ENCODE measurements at places on chromosomes 6 and 20. TPM values are rescaled to one million over a fixed set of nuclear protein-coding genes. Genes with fewer than 3 reads are reported as not detected.

Gene RREB1
- 19.5 TPM for total RNA-seq

- no peak for DNase-seq
These were observed 95.1 kb downstream of the TPBG start for GRCh38 chr6:82458705-82459104.

GRCh38 chr20:41133709-41134361 lies 3.5 kb upstream of the PLCG1 start:
- no peak for DNase-seq

Gene ID1
- 23.3 TPM for total RNA-seq

DNA sequence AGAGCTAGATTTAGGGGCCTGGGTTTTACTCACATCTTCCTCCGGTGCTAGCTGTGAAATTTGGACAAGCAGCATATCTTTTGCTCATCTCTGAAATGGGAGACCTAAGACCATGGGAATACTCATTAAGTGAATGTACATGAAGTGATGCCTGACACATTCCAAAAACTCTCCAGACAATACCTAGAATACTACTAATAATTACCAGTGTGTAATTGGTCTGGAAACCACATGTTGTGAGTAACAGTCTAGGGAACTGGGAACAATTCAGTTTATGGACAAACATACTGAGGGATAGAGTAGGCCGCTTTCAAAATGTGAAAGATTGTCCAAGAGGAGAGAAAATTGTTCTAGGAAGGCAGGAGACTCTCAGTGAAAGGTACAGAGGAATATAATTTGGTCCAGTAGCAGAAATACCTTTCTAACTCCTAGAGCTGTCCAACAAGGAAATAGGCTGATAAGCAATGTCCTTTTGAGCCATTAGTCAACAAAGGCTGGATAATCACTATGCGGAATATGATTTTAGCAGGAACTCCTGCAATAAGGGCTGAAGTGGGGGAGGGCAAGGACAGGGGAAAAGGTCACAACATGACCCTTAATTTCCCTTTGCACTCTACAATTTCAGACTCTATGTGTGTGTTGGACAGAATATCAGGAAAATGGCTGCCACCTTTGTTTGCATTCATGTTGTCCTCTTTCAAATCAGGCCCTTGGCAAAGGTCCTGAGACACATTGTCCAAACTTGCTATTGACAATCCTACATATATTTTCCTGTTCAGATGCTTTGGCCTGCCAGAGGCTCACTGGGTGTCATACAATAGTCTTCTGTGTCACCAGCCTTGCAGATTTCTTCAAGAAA lies 315.4 kb downstream of the PLCB1 start:
- DNase-seq = no peak

DNA sequence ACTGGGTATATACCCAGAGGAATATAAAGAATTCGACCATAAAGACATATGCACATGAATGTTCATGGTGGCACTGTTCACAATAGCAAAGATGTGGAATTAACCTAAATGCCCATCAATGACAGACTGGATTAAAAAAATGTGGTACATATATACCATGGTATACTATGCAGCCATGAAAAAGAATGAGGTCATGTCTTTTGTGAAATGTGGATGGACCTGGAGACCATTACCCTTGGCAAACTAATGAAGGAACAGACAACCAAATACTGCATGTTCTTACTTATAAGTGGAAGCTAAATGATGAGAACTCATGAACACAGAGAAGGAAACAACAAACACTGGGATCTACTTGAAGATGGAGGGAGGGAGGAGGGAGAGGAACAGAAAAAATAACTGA lies 186.7 kb upstream of the SSTR4 start:
- no peak for DNase-seq

DNA sequence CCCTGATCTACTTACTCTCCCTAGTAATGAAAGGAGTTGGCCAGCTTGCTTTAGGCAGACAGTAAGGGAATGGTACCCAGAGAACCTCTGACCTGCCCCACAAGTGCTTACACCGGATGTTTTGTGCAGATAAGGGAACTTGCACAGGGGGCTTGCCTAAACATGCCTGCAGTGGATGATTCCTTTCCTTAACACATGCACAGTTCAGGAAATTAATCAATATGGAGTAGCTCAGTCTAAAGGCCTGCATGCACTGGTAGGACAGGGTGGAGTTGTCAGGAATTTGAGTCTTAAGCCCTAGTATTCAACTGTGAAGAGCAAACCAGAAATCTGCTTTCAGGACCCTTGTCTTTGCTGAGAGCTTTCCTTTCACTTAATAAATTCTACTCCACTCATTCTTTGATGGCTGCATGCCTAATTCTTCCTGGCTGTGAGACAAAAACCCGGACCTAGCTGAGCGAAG lies 3.9 kb upstream of the TRIM38 start:
- DNase-seq = no peak

DNA sequence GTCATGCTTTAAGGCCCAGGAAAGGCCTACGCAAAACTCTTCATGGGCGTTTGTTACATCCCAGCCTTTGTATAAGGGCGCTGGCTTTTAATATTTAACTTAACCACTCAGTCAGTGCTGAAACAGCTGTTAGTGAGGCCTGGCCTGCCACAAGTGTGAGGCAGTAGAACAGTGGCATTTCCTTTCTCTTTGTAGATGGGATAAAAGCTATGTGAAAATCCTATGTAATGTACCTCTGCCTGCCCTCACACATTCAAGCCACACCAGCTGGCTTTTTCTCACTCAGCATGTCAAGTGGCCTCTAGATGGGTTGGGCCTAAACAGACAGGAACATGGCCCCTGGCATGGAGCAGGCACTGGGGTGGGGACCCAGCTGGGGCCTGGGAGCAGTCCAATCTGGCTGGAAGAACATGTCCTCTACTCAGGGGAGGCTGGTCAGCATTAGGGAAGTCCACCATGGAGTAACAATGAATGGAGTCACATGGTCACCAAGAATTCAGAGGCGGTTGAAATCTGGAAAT lies 20.7 kb downstream of the CGA start:
- DNase-seq = no peak

- DNase-seq = no peak
These were observed 432.8 kb downstream of the GRIK2 start for GRCh38 chr6:101826269-101826668.

DNA sequence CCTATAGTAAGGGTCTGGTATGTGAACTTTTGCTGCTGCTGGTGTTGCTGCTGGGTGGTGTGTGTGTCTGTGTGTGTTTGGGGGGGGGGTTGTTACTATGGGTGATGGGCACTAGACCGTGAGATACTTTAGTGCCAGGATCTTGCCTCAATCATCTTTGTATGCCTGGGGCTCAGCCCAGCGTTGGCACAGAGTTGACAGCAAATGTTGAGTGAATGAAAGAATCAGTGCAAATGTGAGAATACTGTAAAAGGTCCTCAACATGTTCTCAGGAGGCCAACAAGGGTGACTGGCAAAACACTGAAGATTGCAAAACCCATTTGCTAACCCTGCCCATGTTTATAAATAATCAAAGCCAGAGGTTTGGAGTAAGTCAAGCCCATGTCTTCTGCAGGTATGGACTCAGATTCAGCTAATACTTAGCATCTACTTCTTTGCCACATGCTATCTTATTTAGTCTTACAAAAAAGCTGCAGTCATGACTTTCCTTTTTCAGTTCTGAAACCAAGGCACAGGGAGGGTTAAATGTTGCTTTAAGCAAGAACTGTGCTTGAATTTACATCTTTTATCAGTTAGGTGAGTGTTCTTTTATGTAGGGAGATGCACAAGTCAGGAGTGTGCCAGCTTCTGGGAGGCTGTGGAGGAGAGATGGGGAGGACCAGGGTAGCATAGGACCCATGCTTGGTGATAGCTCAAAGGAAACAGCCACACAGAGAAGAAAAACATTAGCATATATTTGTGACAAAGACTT lies 125.3 kb upstream of the SPACA1 start:
- no peak for DNase-seq

Measured in SK-MEL-5 (cell line).